ENCODE measurements at places on chromosomes 3 and 15. TPM values are rescaled to one million over a fixed set of nuclear protein-coding genes. Genes with fewer than 3 reads are reported as not detected.
A peak's percentile ranks its signal among the peaks of the same experiment; 100 is the strongest.

- DNase-seq, result no peak
Measured at GRCh38 chr15:71348597-71348996, 233.3 kb downstream of the THSD4 start.

DNA sequence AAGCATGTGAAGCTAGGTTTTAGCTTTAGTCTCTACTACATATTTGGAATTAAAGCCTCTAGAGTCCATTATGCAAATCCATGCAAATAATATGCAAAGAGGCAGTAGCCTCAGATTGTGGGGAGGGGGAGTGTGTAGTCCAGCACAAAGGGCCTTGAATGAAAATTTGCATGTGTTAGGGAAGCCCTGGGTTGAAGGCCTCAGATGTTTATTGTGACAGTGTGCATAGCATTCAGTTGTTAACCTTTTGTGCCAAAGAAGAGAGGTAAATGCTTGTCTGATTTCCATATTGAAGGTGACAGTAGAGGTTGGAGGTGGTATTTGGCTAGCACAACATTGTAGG lies 24.5 kb upstream of the BFSP2 start:
- DNase-seq, result no peak

- DNase-seq, result peak; percentile 68
Measured at GRCh38 chr3:49415931-49416601, 3.8 kb downstream of the TCTA start.

The CYP19A1 gene
- not detected for total RNA-seq

- no peak for DNase-seq
Measured at GRCh38 chr3:134030379-134031347, 938 bp upstream of the SLCO2A1 start.

The DAZL gene
- total RNA-seq, result 0.27 TPM

DNA sequence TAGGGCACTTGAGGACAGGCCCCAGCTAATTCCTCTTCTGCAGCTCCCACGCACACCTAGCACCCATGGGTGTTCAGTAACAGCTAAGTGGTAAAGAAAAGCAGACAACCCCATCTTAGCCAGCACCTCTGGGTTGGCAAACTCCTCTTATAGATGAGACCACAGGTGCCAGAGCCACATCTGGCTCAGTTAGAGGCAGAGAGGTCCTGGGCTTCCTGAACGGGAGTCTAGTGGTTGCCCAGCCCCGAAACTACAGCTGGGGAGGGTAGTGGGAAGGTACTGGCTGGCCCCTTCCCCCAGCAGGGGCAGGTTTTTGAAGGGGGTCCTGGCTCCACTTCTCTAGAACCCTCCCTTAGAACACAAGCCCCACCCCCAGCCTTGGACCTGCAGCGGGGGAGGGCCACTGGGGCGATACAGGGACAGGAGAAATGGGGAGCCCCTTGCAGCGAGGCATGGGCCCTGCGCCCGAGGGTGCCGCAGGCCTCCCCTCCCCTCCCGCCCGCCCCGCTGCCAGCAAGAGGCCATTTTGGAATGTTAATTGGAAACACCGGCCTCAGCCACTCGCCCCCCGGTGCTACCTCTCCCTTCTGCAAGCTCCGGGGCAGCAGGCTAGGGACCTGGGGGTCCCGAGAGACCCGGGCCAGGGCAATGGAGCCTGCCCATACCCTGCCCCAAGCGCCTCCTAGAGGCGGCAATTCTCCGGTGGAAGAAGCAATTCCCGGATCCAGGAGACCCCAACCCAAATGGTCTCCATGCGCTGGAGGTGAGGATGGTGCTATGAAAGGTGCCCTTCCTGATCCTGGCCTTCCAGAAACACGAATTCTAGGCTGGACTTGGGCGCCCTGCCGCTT lies 1.5 kb downstream of the DUSP7 start:
- peak; percentile 13 for DNase-seq

The CSTA gene
- 0.31 TPM for total RNA-seq

DNA sequence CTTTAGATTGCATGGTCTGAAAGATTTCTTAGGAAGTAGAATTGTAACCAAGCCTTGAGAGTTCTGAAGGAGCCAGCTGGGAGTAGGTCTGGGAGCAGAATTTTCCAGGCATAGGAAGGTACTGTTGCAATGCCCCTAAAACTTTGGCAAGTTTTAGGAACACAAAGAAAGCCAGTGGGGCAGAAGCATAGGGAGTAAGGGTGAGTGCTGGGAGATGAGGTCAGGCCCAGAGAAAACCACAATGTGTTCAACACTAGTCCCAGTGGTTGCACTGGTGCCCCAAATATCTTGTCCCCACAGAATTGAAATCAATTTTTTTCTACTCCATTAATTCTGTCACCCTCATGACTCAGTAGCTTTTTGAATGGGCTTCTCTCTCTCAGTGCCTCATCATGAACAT lies 120.7 kb upstream of the GALNT15 start:
- no peak for DNase-seq

The CHRM5 gene
- total RNA-seq, result not detected

- no peak for DNase-seq
Measured at GRCh38 chr3:112742934-112743333, 102.0 kb upstream of the CCDC80 start.

- no peak for DNase-seq
Measured at GRCh38 chr3:14647976-14648955, 3.3 kb upstream of the CCDC174 start.

The TUSC7 gene
- total RNA-seq, result not detected

- DNase-seq, result no peak
Measured at GRCh38 chr3:140216249-140216648, 281.3 kb downstream of the CLSTN2 start.

- no peak for DNase-seq
Measured at GRCh38 chr3:39386318-39386717, 3.1 kb downstream of the SLC25A38 start.

Measured in CD8-positive, alpha-beta memory T cell (primary cell).